ENCODE measurements at places on chromosomes 2 and 18.
A peak's percentile ranks its signal among the peaks of the same experiment; 100 is the strongest.

DNA sequence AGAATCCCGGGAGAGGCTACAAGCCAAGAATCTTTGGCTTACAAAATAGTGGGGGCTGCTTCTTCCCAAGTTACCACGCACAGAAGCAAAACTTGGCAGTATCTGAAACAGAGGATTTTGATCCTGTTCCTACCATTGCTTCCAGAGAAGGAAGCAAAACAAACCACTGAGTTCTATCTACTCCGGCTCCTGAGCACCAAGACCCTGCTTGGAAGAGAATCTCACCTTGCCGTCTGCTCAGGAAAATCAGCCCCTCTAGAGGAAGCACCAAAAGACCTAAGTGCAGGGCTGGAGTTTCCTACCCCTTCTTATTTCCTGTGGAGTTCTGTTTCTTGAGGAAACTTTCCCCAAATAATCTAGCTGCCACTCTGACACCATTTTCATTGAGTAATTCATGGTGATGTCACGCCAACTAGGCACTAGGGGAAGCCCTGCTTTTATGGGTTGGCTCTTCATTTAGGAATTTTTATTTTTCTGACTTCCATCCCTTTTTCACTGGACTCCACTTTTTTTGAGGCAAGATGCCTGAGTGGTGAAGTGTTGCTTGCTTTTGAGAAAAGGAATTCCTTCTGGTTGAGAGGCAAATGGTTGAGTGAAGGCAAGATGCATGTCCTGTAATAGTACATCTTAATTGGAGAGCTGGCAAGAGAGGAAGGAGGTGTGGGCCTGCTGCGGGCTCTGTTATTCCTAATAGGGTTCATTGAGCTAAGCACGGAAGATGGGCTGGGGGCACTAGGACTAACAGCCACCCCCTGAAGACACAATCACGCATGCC lies 36.8 kb upstream of the EML4 start:
- no peak for DNase-seq
- no peak overlapping the region for H3K4me3 ChIP-seq
- peaks cover 37% of the 10 kb centered on the region for H3K4me1 ChIP-seq
- peak overlapping the region; percentile 31 for H3K27ac ChIP-seq

- no peak overlapping the region for H3K27ac ChIP-seq
- peaks cover 7% of the 10 kb centered on the region for H3K4me1 ChIP-seq
- no peaks in the 10 kb centered on the region for H3K27me3 ChIP-seq
- no peaks in the 10 kb centered on the region for H3K36me3 ChIP-seq
These were observed 141.5 kb downstream of the WDSUB1 start for GRCh38 chr2:159144776-159145614.

- H3K36me3 ChIP-seq = no peaks in the 10 kb centered on the region
- H3K27me3 ChIP-seq = no peaks in the 10 kb centered on the region
- no peaks in the 10 kb centered on the region for H3K4me1 ChIP-seq
These were observed 98.4 kb upstream of the NCKAP5 start for GRCh38 chr2:133666621-133667020.

GRCh38 chr2:54439582-54439981 lies 16.5 kb upstream of the SPTBN1 start:
- no peaks in the 10 kb centered on the region for H3K27me3 ChIP-seq
- DNase-seq = no peak
- no peaks in the 10 kb centered on the region for H3K36me3 ChIP-seq
- no peak overlapping the region for H3K27ac ChIP-seq

GRCh38 chr2:23323917-23324680 lies 60.9 kb upstream of the KLHL29 start:
- no peaks in the 10 kb centered on the region for H3K4me1 ChIP-seq
- no peaks in the 10 kb centered on the region for H3K36me3 ChIP-seq
- no peak overlapping the region for H3K27ac ChIP-seq
- H3K27me3 ChIP-seq = peaks cover 5% of the 10 kb centered on the region

- H3K27ac ChIP-seq = no peak overlapping the region
- DNase-seq = no peak
- H3K27me3 ChIP-seq = no peaks in the 10 kb centered on the region
- peaks cover 14% of the 10 kb centered on the region for H3K4me1 ChIP-seq
- peaks cover 9% of the 10 kb centered on the region for H3K36me3 ChIP-seq
These were observed 385.5 kb downstream of the SETBP1 start for GRCh38 chr18:45066210-45066609.

DNA sequence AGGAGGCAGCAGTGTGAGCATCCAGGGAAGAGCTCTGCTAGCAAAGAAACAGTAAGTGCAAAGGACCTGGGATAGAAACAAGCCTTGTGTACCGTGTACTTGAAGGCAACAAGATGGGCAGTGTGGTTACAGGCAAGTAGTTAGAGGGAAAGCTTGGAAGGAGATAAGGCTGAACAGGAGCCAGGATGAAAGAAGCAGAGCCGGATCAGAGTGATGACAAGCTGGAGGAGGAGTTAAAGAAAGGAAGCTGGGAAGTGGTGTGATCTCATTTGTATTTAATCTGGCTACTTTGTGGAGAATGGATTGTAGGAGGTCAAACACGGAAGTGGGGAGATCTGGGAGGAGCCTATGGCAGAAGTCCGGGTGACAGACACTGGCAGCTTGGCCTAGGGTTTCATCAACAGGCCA lies 44.7 kb upstream of the VPS54 start:
- H3K36me3 ChIP-seq = no peaks in the 10 kb centered on the region
- DNase-seq = no peak
- no peak overlapping the region for H3K4me3 ChIP-seq

DNA sequence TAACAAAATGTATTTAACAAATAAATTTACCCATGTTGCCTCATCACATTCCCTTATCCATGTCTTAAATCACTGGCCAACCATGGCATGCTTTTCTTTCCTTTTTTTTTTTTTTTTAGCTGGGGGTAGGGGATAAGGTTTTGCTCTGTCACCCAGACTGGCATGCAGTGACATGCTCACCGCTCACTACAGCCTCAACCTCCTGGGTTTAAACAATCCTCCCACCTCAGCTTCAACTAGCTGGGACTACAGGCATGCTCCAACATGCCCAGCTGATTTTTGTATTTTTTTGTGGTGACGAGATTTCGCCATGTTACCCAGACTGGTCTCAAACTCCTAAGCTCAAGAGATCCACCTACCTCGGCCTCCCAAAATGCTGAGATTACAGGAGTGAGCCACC lies 266.4 kb downstream of the THSD7B start:
- DNase-seq = no peak
- H3K27me3 ChIP-seq = no peaks in the 10 kb centered on the region
- H3K4me1 ChIP-seq = no peaks in the 10 kb centered on the region
- H3K4me3 ChIP-seq = no peak overlapping the region
- no peak overlapping the region for H3K27ac ChIP-seq
